ENCODE measurements at places on chromosomes 13 and 19. TPM values are rescaled to one million over a fixed set of nuclear protein-coding genes. Genes with fewer than 3 reads are reported as not detected.

PRR12 gene
- total RNA-seq, result 64.2 TPM

- H3K4me1 ChIP-seq, result no peaks in the 10 kb centered on the region
- DNase-seq, result peak; percentile 87
- no peaks in the 10 kb centered on the region for H3K27me3 ChIP-seq
Measured at GRCh38 chr19:40217027-40217810, 965 bp downstream of the TTC9B start.

GRCh38 chr13:67283637-67284036, 53.5 kb upstream of the PCDH9 start:
- H3K36me3 ChIP-seq, result no peaks in the 10 kb centered on the region
- H3K4me1 ChIP-seq, result no peaks in the 10 kb centered on the region
- no peaks in the 10 kb centered on the region for H3K27me3 ChIP-seq
- no peak for DNase-seq

- no peaks in the 10 kb centered on the region for H3K36me3 ChIP-seq
- H3K27ac ChIP-seq, result no peak overlapping the region
- no peak for DNase-seq
- H3K27me3 ChIP-seq, result no peaks in the 10 kb centered on the region
Measured at GRCh38 chr13:63514886-63515285, 2099.2 kb upstream of the PCDH20 start.

BICRA gene
- 29.3 TPM for total RNA-seq

GRCh38 chr13:34720618-34721017, 221.5 kb upstream of the NBEA start:
- H3K36me3 ChIP-seq, result no peaks in the 10 kb centered on the region
- H3K27ac ChIP-seq, result no peak overlapping the region
- H3K4me3 ChIP-seq, result no peak overlapping the region
- H3K27me3 ChIP-seq, result no peaks in the 10 kb centered on the region
- no peak for DNase-seq

DNA sequence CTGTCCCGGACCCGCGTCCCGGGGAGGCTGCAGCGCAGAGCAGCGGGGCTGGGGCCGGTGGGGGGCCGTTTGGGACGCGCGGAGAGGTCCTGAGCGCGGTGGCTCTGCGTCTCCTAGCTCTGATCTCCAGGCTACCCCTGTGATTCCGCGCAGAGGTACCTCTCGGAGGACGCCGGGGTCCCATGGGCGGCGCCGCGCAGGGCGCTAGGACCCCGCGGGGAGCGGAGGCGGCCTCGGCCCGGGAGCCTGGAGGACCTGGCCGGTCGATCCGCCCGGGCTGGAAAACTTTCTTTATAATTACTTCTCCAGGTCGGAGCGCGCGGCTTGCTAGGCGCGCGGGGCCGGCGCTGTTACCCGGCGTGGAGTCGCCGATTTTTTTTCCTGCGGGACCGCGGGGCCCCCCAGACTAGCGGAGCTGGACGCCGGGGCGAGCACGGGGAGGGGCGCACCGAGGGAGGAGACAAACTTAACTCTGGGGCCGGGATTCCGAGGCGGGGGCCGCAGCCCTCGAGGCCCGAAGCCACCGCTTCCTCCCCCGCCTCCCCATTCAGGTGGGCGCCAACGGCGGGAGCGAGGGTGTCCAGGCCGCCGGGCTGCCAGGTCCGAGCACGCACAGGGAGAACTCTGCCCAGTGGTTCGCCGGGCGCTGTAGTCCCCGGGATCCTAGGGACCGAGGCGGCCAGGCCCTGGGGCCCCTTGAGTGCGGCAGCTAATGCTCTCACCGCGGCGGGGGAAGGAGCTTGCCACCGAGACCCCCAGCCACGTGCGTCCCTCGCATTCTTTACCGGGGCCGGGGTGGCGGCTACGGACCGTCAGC, 848 bp upstream of the CEBPA start:
- H3K27ac ChIP-seq, result no peak overlapping the region
- peak overlapping the region; percentile 67 for H3K4me3 ChIP-seq
- no peaks in the 10 kb centered on the region for H3K36me3 ChIP-seq
- peak; percentile 66 for DNase-seq

GRCh38 chr19:42420055-42420544, 7.1 kb downstream of the LIPE start:
- H3K4me3 ChIP-seq, result no peak overlapping the region
- peak; percentile 74 for DNase-seq
- H3K27ac ChIP-seq, result no peak overlapping the region

ZNF835 gene
- total RNA-seq, result 0.18 TPM

PRDX2 gene
- 485 TPM for total RNA-seq

ZFP36 gene
- 15.4 TPM for total RNA-seq

GRCh38 chr19:14487370-14488125, 8.4 kb downstream of the GIPC1 start:
- DNase-seq, result no peak
- no peaks in the 10 kb centered on the region for H3K27me3 ChIP-seq
- H3K27ac ChIP-seq, result no peak overlapping the region
- no peaks in the 10 kb centered on the region for H3K4me1 ChIP-seq
- no peak overlapping the region for H3K4me3 ChIP-seq

CLIP3 gene
- total RNA-seq, result 19.7 TPM

DNA sequence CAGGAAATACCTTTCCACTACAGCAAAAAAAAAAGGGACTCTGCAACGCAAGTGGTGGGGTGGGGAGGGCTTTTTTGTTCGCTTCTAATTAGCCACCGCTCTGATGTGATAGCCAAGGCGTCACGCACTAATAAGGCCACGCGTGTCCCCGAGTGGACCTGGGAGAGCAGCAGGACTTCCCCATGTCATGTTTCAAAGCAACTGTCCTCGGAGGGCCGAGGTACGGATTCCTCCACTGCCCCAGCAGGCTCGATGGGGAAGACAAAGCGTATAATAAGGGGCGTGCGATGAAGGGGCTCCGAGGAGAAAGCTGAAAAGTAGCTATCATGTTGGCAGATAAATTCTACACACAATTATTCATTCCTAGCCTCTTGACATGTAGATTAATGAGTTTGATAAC, 179.7 kb upstream of the ZNF507 start:
- DNase-seq, result no peak
- H3K36me3 ChIP-seq, result no peaks in the 10 kb centered on the region
- no peak overlapping the region for H3K4me3 ChIP-seq
- H3K4me1 ChIP-seq, result no peaks in the 10 kb centered on the region
- no peaks in the 10 kb centered on the region for H3K27me3 ChIP-seq
